Fibroblast of the aortic adventitia (primary cell): ENCODE measurements at places on chromosomes 1 and 21. TPM values are rescaled to one million over a fixed set of nuclear protein-coding genes. Genes with fewer than 3 reads are reported as not detected.

The CD5L gene
- not detected in 2 replicates for total RNA-seq

The LCE1B gene
- total RNA-seq, result not detected in 2 replicates

The GABRD gene
- total RNA-seq, result not detected in 2 replicates

The CLDN17 gene
- 0.49 TPM in 1 of 2 replicates, not detected in the other for total RNA-seq

The DCST1 gene
- total RNA-seq, result not detected in 2 replicates

The FAM163A gene
- total RNA-seq, result not detected in 2 replicates

The FAM151A gene
- not detected in 2 replicates for total RNA-seq

The SAMSN1 gene
- total RNA-seq, result 0.27 TPM in 1 of 2 replicates, not detected in the other

The SORT1 gene
- 3.0 and 4.5 TPM in 2 replicates for total RNA-seq

The GUCA2A gene
- not detected in 2 replicates for total RNA-seq

The RNASEL gene
- total RNA-seq, result 9.5 and 12.3 TPM in 2 replicates

The GJA8 gene
- total RNA-seq, result not detected in 2 replicates

The NEXN gene
- 17.6 and 66.4 TPM in 2 replicates for total RNA-seq

The LENEP gene
- not detected in 2 replicates for total RNA-seq

The SLC2A5 gene
- total RNA-seq, result 0.90 and 1.1 TPM in 2 replicates

The OR10J1 gene
- not detected in 2 replicates for total RNA-seq

The TRIM58 gene
- total RNA-seq, result 0.09 and 3.0 TPM in 2 replicates

The WNT2B gene
- 1.8 and 2.4 TPM in 2 replicates for total RNA-seq

The IL10 gene
- not detected in 2 replicates for total RNA-seq

The UBE2U gene
- not detected in 2 replicates for total RNA-seq

The TLR5 gene
- 0.36 TPM in 1 of 2 replicates, not detected in the other for total RNA-seq

The PRKAA2 gene
- total RNA-seq, result 0.16 and 3.7 TPM in 2 replicates

The NUP210L gene
- 0.09 TPM in 1 of 2 replicates, not detected in the other for total RNA-seq

The GLIS1 gene
- 1.6 TPM in 1 of 2 replicates, not detected in the other for total RNA-seq

The TAS1R3 gene
- total RNA-seq, result 0.09 and 0.57 TPM in 2 replicates

The KRTAP19-2 gene
- total RNA-seq, result not detected in 2 replicates

The ACTA1 gene
- total RNA-seq, result not detected in 2 replicates

The NBPF4 gene
- total RNA-seq, result not detected in 2 replicates

The SYT14 gene
- 0.08 and 35.0 TPM in 2 replicates for total RNA-seq

The RHOU gene
- total RNA-seq, result 4.2 and 38.3 TPM in 2 replicates

The OR2L8 gene
- not detected in 2 replicates for total RNA-seq

The PACC1 gene
- 2.7 and 5.1 TPM in 2 replicates for total RNA-seq

The MAEL gene
- total RNA-seq, result not detected in 2 replicates

The CRYAA gene
- not detected in 2 replicates for total RNA-seq

The CTSS gene
- total RNA-seq, result 2.3 and 31.6 TPM in 2 replicates

The CLCA1 gene
- total RNA-seq, result not detected in 2 replicates

The KRTAP20-3 gene
- total RNA-seq, result not detected in 2 replicates

The TP73 gene
- total RNA-seq, result 0.18 TPM in 1 of 2 replicates, not detected in the other

The RCC1 gene
- 28.8 and 101 TPM in 2 replicates for total RNA-seq

The FCRL5 gene
- not detected in 2 replicates for total RNA-seq

The KRTAP13-3 gene
- not detected in 2 replicates for total RNA-seq

The SYPL2 gene
- total RNA-seq, result 0.25 and 1.7 TPM in 2 replicates

The C1orf94 gene
- not detected in 2 replicates for total RNA-seq

The FNDC10 gene
- 4.5 and 5.9 TPM in 2 replicates for total RNA-seq

The SPRR3 gene
- not detected in 2 replicates for total RNA-seq

The LDLRAD2 gene
- total RNA-seq, result 0.08 and 0.09 TPM in 2 replicates

The S1PR1 gene
- 2.8 and 5.5 TPM in 2 replicates for total RNA-seq

The TNFSF4 gene
- total RNA-seq, result 0.49 and 2.0 TPM in 2 replicates

The ESPN gene
- total RNA-seq, result not detected in 2 replicates

The KLHDC9 gene
- 0.90 and 1.8 TPM in 2 replicates for total RNA-seq

The SLC25A34 gene
- total RNA-seq, result 0.54 and 0.65 TPM in 2 replicates

The MPZ gene
- total RNA-seq, result 0.09 and 1.2 TPM in 2 replicates

The LY9 gene
- 0.25 TPM in 1 of 2 replicates, not detected in the other for total RNA-seq

The TNNI3K gene
- total RNA-seq, result 1.6 TPM in 1 of 2 replicates, not detected in the other

The ANGPTL7 gene
- under 0.01 and 0.65 TPM in 2 replicates for total RNA-seq
